ENCODE measurements at places on chromosomes 6 and 20.

DNA sequence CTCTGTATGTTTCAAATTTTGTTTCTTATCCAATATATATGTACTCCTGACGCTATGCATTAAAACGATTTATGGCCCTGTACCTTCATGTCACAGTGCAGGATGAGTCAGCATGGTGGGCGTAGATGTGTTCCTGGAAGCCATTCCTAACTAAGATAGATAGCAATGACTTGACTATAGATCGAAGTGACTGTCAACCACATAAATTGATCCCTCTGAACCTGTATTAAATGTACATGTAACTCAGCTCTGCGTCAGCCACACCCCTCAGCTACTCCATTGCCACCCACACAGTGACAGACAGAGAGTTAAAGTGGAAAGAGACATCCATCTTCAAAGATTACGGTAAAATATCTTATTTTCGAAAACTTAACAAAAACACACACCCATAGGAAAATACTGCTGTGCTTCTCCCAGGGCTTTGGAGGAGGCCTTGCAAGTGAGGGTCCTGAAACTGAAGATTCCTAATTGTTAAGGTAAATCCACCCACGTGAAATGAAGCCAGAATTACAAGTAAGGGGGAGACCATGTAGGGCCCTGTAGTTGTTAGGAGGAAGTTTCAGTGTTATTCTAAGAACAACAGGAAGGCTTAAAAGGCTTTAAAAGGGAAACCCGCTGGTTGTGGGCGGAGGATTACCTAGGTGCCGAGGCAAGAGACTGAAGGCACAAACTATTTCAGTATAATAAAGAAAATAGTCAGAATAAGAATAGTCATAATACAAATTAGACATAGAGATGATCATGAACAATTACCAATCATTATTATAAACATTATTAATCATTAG, 10.3 kb upstream of the RAD21L1 start:
- no peak for DNase-seq

DNA sequence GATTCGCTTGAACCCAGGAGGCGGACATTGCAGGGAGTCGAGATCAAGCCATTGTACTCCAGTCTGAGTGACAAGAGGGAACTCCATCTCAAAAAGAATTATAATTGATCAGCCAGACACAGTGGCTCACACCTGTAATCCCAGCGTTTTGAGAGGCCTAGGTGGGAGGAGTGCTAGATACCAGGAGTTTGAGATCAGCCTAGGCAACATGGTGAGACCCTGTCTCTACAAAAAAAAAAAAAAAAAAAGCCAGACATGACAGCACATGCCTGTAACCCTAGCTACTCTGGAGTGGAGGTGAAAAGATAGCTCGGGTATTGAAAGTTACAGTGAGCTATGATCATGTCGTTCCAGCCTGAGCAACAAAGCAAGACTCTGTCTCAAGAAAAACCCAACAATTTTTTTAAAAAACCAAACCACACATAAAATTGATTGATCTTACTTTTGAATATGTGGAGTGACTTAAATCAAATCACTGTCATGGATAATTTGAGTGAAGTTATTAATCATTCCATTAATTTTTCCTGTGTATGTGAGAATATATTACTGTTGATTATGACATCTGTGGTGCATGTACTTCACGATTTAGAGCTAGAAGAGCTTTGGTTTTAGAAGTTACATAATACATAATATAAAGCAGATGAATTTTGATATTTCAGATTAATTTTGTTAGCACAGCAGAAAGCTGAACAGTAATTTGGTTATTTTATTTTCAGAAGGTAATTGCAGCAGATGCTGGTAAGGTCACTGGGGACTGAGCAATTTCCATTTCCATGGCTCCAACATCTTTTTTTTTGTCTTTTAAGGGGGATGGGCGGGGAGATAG, 34.4 kb downstream of the NCOA7 start:
- no peak for DNase-seq

GRCh38 chr6:144063246-144063743, 32.1 kb downstream of the SF3B5 start:
- DNase-seq = no peak

- no peak for DNase-seq
These were observed 214.9 kb downstream of the ZFAND3 start for GRCh38 chr6:38034274-38034914.

DNA sequence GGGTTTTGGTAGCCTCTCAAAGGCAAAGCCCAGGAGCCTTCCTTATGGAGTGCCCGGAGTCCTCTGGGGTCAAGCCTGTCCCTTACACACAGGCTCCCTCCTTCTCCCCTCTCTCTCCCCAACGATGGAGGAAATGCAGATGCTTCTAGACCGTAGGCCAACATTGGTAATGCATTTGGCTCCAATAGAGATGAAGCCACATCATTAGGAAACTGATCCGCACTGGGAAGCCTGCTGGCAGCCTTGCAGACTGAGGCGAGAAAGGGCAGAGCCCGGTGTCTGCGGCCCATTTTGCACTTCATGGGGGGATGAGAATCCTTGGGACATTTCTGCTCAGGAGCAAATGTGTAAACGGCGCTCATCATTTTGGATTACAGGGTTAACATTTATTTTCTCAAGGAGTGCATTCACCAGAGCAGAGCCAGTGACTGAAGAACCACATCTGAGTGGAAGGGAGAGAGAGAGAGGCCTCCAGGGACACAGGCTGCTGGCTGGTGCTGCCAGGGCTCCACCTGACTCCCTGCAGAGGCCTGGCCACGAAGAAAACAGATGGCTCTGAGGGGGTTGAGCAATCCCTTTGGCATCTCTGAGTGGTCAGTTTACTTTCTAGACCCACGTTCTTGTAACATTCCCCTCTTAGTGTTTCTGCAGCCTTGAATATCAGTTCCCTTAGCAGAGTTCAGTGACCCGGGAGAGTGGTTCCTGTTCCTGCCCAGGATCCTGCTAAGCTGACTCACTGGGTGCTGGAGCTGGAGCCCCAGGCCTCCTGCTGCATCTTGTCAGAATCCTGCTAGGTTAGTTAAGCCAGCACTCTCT, 4.4 kb upstream of the CST3 start:
- no peak for DNase-seq

DNA sequence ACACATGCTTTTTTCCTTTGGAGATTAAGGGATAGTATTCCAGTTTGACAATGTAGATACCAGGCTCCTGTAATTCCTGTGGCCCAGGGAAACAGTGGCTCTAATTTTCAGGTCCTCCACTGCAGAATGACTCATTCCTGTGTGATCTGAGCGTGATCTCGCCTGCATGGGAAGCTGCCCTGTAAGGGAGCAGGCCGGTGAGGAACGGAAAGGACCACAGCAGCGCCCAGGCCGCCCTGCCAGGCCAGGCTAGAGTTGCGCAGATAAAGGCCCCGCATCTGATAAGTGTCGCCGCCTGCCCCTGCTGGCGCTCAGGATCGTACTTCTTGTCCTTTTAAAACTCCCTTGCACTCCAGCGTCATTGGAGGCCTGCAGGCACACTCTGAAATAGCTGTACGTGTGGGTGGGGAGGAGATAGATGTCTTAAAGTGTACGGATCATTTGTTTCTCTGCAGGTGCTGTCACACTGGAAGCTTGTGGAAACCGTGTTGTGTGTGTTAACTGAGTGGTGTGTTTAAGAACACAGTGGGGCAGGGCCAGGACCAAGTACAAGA, 60.7 kb downstream of the SYNJ2 start:
- DNase-seq = no peak

- no peak for DNase-seq
These were observed 248.3 kb downstream of the ARID1B start for GRCh38 chr6:157025437-157025836.

DNA sequence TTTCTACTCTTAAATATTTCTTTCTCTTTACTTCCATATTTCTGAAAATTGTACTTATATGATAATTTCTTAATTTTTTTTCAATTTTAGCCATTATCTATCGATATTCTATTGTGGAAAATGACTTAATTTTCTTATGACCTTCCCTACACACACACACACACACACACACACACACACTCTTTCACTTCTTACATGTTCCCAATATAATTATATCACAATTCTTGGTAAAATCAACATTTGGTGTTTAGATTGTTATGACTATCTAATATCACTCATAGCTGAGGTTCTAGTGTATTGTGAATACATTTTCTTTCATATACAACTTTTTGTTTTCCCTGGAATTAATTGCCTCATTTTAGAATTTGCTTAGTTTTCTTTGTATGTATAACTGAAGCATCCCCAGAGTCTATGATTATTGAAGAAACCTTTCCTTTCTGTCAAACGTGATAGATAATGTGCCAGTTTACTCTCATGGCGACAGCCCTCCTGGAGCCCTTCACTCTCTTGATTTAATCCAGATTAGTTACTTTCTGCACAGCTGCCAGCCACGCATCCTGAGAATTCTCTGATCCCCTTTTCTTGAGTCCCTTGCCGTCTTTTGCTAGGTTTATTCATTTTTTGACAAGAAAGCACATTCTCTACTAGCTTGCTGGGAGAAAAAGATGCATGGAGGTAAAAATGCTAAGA, 63.4 kb downstream of the RNF182 start:
- no peak for DNase-seq

- no peak for DNase-seq
These were observed 55.7 kb upstream of the PRND start for GRCh38 chr20:4666001-4666479.

GRCh38 chr20:38810926-38811630, 5.6 kb downstream of the PPP1R16B start:
- no peak for DNase-seq

DNA sequence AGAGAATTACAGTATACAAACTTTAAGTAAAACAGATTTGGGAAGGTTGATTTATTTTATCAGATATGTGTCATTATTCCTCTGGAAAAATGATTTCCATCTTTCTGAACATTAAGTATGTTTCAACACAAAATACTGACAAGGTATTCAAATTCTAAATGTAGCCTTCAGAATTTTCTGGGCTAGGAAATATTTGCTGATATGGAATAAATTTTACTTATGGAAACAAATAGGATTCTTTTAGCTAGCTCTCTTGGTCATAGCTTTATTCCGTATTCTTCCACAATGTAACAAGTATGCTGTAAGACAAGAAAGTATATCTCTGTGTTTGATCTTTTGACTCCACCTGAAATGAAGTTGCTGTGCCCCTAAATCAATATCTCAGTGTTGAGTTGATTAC, 1125.2 kb upstream of the CITED2 start:
- no peak for DNase-seq

DNA sequence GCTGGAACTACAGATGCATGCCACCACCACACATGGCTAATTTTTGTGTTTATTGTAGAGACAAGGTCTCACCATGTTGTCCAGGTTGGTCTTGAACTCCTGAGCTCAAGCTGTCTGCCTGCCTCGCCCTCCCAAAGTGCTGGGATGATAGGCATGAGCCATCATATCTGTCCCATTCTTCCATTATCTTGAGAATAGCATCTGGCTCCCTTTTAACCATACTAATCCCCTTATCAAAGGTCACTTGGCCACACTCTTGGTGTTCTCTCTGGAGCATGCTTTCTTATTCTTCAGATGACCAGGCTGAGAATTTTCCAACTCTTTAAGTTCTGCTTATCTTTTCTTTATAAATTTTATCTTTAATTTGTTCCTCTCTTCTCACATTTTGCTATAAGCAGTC, 15.9 kb upstream of the TRERF1 start:
- DNase-seq = no peak

GRCh38 chr20:5784735-5785134, 34.5 kb downstream of the SHLD1 start:
- DNase-seq = no peak
